ENCODE measurements at places on chromosomes 12 and 14. TPM values are rescaled to one million over a fixed set of nuclear protein-coding genes. Genes with fewer than 3 reads are reported as not detected.

GRCh38 chr12:121532503-121533393, 48.1 kb downstream of the KDM2B start:
- H3K4me1 ChIP-seq = peaks cover 71% of the 10 kb centered on the region
- no peaks in the 10 kb centered on the region for H3K27me3 ChIP-seq
- no peaks in the 10 kb centered on the region for H3K36me3 ChIP-seq
- no peak for DNase-seq
- H3K27ac ChIP-seq = peak overlapping the region; percentile 80

DNA sequence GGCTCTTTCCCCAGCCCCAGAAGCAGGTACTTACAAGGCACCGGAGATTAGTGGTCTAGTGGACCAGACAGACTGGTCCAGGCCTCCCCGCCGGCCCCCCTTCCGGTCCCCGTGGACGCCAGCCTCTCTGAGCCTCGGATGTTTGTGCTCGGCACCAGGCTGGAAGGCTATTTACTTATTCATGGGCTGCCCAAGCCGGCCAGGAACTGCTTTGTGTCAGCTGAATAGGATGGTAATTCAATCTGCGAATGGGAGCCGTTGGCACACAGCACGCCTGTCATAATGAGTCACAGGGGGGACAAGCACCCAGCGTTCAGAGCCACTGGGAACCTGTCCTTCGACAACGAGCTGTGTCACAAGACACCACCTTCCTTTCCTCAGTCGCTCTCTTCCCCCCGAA, 82.3 kb downstream of the RIMBP2 start:
- no peak for DNase-seq
- H3K4me3 ChIP-seq = no peak overlapping the region
- no peak overlapping the region for H3K27ac ChIP-seq
- no peaks in the 10 kb centered on the region for H3K36me3 ChIP-seq

- peaks cover under 1% of the 10 kb centered on the region for H3K4me1 ChIP-seq
- DNase-seq = no peak
- no peak overlapping the region for H3K4me3 ChIP-seq
- H3K27me3 ChIP-seq = no peaks in the 10 kb centered on the region
- no peak overlapping the region for H3K27ac ChIP-seq
Observed at GRCh38 chr12:132776816-132777568, 15.4 kb upstream of the ANKLE2 start.

DNA sequence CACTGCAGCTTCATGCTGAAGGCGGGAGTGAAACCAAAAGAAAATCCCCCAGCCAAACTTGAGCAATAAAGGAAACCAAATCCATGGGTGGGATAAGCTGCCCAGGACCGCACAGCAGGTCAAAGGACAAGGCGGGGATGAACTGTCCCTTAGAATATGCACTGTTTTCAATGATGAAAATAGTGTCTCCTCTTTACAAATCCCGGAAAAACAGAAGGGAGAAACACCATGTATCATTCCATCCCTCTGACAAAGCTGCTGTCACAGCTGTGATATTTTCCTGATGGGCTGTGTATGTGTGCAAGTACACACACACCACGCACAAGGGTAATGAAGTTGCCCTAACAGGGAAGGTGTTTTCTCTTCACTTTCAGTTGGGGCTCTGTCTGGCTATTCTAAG, 70.3 kb downstream of the ACTN1 start:
- peaks cover 24% of the 10 kb centered on the region for H3K36me3 ChIP-seq
- DNase-seq = no peak
- no peak overlapping the region for H3K4me3 ChIP-seq
- H3K4me1 ChIP-seq = peaks cover 6% of the 10 kb centered on the region

Gene POU6F1
- total RNA-seq = 71.9 TPM

DNA sequence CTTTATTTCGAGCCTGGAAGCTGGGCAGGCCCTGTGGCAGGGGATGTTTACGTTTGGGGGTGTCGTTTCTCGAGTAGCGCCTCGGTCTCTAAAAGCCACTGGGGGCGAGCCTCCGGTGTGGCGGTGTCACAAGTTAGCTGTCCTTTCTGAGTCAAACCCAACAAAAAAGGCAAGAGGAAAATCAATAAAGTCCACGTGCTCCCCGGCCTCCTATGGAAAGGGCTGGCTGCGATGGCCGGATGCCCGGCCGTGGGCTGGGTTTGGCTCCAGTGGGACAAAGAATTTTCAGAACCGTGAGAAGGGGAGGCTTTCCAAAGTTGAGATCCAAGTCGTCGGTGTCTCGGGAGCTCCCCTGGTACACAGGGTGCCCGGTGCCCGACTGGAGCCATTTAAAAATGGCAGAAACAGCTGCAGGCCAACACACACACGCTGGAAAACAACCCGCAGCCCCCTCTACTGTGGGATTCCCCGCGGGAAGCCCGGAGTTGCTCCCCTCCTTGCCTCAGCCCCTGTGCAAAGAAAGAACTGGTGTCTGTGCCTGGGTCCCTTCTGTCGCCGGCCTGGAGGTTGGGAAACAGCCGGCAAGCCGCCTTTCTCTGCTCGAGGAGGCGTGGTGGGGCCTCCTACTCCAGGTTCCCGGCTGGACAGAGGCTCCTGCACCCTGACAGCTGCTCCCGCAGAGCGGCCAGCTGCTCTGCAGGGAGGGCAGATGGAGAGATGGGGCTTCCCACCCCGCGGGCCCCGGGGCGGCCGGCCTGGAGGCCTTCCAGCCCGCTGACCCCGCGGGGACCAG, 1.9 kb downstream of the BCL7A start:
- H3K4me3 ChIP-seq = peak overlapping the region; percentile 47
- H3K27ac ChIP-seq = no peak overlapping the region
- no peaks in the 10 kb centered on the region for H3K36me3 ChIP-seq
- no peaks in the 10 kb centered on the region for H3K27me3 ChIP-seq
- no peak for DNase-seq

Gene SLC6A12
- 0.49 TPM for total RNA-seq

DNA sequence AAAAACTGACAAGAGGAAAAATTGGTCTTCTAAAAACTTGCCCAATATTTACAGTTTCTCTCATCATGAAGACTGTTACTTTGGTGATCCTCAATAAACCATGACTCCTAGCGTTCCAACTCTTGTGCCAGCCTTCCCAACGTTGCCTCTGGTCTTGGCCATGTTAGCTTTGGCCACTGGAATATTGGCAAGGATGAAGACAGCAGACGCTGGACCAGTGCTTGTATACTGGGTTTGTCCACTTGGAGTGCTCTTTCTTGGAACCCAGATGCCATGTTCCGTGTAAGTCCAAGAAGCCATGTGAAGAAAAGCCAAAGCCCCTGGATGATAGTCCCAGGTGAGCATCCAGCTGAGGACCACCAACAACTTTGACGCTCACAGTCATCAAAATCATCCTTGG, 379.6 kb downstream of the NUAK1 start:
- H3K27ac ChIP-seq = no peak overlapping the region
- no peaks in the 10 kb centered on the region for H3K4me1 ChIP-seq
- DNase-seq = no peak
- no peak overlapping the region for H3K4me3 ChIP-seq
- no peaks in the 10 kb centered on the region for H3K36me3 ChIP-seq
- no peaks in the 10 kb centered on the region for H3K27me3 ChIP-seq

GRCh38 chr12:80702889-80703805, 4.3 kb upstream of the MYF6 start:
- no peaks in the 10 kb centered on the region for H3K4me1 ChIP-seq
- no peak for DNase-seq
- no peaks in the 10 kb centered on the region for H3K36me3 ChIP-seq
- H3K27ac ChIP-seq = no peak overlapping the region
- no peaks in the 10 kb centered on the region for H3K27me3 ChIP-seq

Gene SPX
- total RNA-seq = 0.78 TPM

GRCh38 chr14:81416981-81417380, 16.9 kb upstream of the STON2 start:
- DNase-seq = no peak
- no peaks in the 10 kb centered on the region for H3K4me1 ChIP-seq
- H3K27me3 ChIP-seq = no peaks in the 10 kb centered on the region

Gene PPFIA2
- not detected for total RNA-seq

DNA sequence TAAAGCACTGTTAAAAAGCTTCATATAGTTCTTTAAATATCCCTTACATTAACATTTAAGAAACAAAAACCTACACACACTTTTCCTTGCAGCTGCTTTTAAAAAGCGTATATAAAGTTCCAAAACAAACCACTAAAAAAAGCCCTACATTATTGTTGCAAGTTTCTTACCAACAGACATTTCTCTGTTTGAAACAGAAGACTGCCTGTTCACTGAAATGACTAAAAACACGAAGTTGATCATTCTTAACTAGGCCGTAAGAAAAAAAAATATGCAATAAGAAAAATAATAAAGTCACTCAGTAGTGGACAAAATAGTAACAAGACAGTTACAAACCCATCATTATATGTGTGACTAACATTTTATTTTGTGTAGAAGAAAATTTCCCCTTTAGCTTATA, 37.3 kb downstream of the KIF21A start:
- no peak overlapping the region for H3K27ac ChIP-seq
- H3K27me3 ChIP-seq = no peaks in the 10 kb centered on the region
- no peaks in the 10 kb centered on the region for H3K36me3 ChIP-seq

Gene IL26
- not detected for total RNA-seq

Gene EML1
- 0.22 TPM for total RNA-seq

DNA sequence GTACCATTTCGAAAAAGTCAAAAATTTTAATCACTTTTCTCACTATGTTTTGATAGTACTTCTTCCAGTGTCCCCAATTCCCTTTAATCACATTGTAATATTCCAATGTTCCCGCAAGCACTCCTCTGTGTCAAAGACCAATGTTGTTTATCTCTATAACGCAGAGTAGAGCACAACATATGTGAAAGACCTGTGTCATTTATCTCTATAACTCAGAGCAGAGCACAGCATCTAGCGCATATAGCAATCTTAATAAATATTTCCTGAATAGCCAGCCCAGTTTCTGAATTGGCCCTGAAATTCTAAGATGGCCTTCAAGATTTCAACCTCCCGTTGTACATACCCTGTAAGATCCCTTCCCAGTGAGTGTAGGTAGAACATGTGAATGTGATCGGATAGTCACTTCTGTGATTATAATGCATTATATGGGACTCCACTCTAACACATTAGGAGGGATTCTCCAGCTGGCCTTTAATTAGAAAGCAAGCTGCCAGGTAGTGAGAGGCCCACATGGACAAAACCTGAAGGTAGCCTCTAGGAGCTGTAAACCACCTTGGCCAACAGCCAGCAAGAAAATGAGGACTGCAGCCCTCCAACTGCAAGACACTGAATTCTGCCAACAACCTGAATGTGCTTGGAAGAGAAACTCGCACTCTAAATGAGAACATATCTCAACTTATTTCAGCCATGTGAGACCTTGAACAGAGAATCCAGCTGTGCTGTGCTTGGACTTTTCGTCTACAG, 238.8 kb upstream of the SYT10 start:
- no peaks in the 10 kb centered on the region for H3K27me3 ChIP-seq
- DNase-seq = no peak
- H3K4me3 ChIP-seq = no peak overlapping the region
- no peak overlapping the region for H3K27ac ChIP-seq
- no peaks in the 10 kb centered on the region for H3K36me3 ChIP-seq

DNA sequence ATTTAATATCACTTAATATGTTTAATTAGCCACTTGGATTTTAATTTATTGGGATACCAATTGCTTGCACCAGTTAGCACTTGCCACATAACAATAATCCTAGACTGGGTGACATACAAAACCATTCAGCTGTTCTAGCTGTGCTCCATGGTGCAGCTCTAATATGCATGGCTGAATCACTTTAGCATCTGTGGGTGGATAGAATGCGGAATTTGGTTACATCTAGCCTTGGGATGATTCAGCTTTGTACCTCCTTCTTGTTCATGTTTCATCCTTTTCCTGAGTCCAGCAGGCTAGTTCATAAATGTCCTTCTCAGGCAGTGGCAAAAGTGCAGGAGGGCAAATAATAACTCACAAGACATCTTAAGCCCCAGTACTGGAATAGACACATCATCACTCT, 1263.0 kb downstream of the LRFN5 start:
- H3K36me3 ChIP-seq = no peaks in the 10 kb centered on the region
- no peaks in the 10 kb centered on the region for H3K27me3 ChIP-seq
- no peak for DNase-seq
- H3K4me1 ChIP-seq = no peaks in the 10 kb centered on the region
- H3K27ac ChIP-seq = no peak overlapping the region

GRCh38 chr14:53458368-53458814, 305.3 kb upstream of the DDHD1 start:
- no peak overlapping the region for H3K4me3 ChIP-seq
- H3K27ac ChIP-seq = no peak overlapping the region
- H3K4me1 ChIP-seq = no peaks in the 10 kb centered on the region
- DNase-seq = no peak
- no peaks in the 10 kb centered on the region for H3K36me3 ChIP-seq

GRCh38 chr14:32761381-32761968, 177.2 kb upstream of the NPAS3 start:
- DNase-seq = no peak
- H3K27ac ChIP-seq = no peak overlapping the region
- H3K27me3 ChIP-seq = no peaks in the 10 kb centered on the region

GRCh38 chr14:91249841-91250616, 5.5 kb upstream of the GPR68 start:
- no peak overlapping the region for H3K4me3 ChIP-seq
- peak overlapping the region; percentile 75 for H3K27ac ChIP-seq
- peaks cover 95% of the 10 kb centered on the region for H3K4me1 ChIP-seq
- no peaks in the 10 kb centered on the region for H3K36me3 ChIP-seq

- no peaks in the 10 kb centered on the region for H3K36me3 ChIP-seq
- H3K27me3 ChIP-seq = peaks cover 7% of the 10 kb centered on the region
- H3K4me3 ChIP-seq = no peak overlapping the region
- no peaks in the 10 kb centered on the region for H3K4me1 ChIP-seq
Observed at GRCh38 chr12:112792301-112792700, 753 bp downstream of the RPH3A start.

Gene CAPRIN2
- total RNA-seq = 47.0 TPM

- no peaks in the 10 kb centered on the region for H3K27me3 ChIP-seq
- H3K4me3 ChIP-seq = no peak overlapping the region
- peaks cover 33% of the 10 kb centered on the region for H3K4me1 ChIP-seq
- no peak for DNase-seq
- H3K36me3 ChIP-seq = peaks cover 50% of the 10 kb centered on the region
- H3K27ac ChIP-seq = peak overlapping the region; percentile 47
Observed at GRCh38 chr12:109982210-109982609, 14.0 kb downstream of the GIT2 start.

- H3K27ac ChIP-seq = no peak overlapping the region
- H3K4me3 ChIP-seq = no peak overlapping the region
- DNase-seq = no peak
- H3K27me3 ChIP-seq = no peaks in the 10 kb centered on the region
Observed at GRCh38 chr14:97250931-97251330, 453.7 kb downstream of the VRK1 start.

Gene GYS2
- total RNA-seq = 0.11 TPM

Data from CD4-positive, alpha-beta memory T cell (primary cell).